Omental fat pad (tissue), 4 donors: ENCODE measurements at places on chromosomes 5 and 9.

DNA sequence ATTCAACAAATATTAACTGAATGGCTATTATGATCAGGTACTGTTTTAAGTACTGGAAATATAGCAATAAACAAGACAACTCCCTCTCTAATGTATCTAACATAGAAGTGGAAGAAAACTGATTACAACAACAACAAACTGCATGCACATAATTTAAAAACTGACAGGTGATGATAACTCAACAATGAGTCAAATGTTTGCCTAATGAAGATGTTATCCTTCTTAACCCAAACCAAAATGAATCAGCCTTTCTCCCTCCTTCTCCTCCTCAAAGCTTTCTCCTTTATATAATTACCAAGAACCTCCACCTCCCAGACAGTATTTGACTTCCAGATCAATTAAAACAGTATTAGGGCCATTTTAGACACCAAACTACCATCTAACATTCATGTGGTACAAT, 49.3 kb downstream of the RICTOR start:
- DNase-seq, result no peak

DNA sequence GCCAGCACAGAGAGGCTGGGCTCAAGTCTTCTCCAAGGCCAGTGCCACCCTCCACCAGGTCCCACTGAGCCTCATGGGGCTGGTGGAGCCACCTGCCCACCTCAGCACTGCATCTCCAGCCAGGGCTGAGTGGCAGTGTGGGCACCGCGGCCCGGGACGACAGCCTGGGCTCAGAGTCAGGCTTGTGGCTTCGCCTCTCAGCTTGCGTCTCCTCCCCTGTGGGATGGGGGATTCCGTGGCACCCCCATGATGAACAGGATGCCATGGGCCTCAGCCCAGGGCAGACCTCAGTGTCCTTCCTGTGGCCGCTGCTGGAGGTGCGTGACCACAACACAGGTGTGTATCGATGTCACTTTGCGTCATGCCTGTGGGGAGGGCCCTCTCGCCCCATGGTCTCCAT, 136.4 kb upstream of the PPP1R26 start:
- no peak for DNase-seq

- no peak for DNase-seq
Observed at GRCh38 chr9:88339317-88339716, 48.9 kb upstream of the SPIN1 start.

DNA sequence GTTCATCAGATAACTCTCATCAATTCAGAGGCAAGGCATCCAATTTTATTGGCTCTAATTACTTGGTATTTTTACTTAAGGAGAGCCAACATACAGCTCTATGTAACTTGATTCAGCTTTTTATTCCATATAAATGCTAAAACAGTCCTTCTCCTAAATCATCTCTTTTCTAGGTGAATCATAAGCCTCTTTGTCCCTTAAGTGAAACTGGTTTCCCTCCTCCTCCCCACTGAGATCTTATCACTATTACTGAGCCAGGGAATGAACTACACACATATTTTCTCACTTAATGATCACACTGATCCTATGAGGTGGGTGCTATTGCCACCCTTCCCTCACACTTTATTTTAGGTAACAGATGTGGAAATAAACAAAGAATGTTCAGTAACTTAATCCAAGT, 1143.8 kb downstream of the MAT2B start:
- DNase-seq, result no peak

DNA sequence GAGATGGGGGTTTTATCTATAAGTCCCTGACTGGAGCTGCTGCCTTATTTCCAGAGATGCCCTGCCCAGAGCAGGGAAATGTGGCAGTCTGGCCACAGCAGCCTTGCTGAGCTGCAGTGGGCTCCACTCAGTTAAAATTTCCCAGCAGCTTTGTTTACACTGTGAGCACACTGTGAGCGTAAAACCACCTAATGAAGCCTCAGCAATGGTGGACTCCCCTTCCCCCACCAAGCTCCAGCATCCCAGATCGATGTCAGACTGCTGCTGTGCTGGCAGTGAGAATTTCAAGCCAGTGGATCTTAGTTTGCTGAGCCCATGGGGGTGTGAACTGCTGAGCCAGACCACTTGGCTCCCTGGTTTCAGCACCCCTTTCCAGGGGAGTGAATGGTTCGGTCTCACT, 208.7 kb upstream of the RAI14 start:
- DNase-seq, result no peak
